ENCODE measurements at places on chromosomes 12 and 14. TPM values are rescaled to one million over a fixed set of nuclear protein-coding genes. Genes with fewer than 3 reads are reported as not detected.

- no peak for DNase-seq
Observed at GRCh38 chr12:85277900-85278597, 2.0 kb upstream of the ALX1 start.

DNA sequence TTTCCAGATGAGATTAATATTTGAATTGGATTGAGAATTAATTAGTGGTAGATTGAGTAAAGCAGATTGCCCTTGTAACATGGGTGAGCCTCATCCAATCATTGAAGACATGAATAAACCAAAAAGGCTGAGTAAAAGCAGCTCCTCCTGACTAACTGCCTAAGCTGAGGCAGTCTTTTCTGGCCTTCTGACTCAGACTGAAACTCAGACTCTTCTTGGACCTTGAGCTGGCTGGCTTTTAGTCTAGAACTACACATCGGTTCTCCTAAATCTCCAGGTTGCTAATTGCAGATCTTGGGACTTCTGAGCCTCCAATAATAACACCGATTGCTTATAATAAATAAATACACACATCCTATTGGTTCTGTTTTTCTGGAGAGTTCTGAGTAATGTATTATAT, 24.0 kb downstream of the FKBP11 start:
- DNase-seq, result no peak

GRCh38 chr12:115752913-115753726, 524.4 kb downstream of the MED13L start:
- peak; percentile 27 for DNase-seq

Gene COX8C
- not detected for total RNA-seq

DNA sequence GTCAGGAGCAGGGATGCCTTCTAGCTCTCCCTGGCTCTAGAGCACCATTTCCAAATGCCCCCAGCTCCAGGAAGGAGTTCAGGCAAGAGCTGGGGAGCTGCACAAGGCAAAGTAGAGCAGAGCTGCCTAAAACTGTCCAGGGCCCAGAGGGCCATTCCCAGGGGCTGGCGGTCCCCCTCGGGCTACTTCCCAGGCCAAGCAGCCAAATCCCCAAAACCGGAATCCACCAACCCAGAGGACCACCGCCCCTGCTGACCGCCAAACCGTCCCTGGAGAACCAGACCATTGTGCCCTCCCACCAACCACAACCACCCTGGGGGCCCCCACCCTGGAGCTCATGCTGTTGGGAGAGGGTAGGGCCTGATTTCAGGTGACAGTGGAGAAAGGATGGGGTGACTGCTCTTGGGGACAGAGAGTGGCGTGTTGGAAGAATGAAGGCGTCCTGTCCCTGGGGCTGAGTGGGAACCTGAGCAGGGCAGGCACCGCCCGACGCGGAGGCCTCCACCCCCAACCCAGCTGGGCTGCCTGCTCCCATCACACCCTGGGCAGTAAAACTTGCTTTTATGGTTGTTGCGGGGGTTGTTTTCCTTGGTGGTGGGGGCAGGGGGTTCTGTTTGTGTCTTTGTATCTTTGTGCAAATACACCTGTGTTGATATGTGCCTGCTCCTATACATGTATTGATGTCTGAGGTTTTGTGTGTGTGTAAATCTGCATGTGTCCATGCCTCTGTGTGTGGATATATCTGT, 24.0 kb upstream of the KRT78 start:
- DNase-seq, result no peak

- DNase-seq, result no peak
Observed at GRCh38 chr12:117188961-117189724, 1.1 kb downstream of the FBXO21 start.

Gene SMIM41
- total RNA-seq, result not detected

DNA sequence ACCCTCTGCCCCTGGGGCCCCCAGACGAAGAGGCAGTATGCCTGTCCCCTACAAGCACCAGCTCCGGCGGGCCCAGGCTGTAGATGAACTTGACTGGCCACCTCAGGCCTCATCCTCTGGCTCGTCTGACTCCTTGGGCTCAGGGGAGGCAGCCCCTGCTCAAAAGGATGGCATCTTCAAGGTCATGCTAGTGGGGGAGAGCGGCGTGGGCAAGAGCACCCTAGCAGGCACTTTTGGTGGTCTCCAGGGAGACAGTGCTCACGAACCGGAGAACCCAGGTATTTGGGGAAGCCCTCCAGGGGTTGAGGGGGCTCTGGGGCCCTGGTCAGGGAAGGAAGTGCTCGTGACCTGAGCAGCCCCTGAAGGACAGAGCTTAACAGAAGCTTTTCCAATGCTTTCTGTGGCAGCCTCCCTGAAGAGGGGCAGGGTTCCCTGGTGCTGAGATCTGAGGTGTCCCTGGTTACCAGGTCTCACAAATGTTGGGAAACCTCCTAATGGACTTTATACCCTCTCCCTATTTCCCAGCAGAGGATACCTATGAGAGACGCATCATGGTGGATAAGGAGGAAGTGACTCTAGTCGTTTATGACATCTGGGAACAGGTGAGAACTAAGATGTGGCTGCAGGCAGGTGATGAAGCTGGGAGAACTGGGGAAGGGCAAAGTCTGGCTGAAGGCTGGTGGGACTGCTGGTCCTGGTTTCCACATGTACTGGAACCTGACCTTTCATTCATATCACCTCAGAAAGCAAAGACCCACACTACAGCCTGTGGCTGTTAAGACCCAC, 1.9 kb downstream of the REM2 start:
- DNase-seq, result no peak

Gene XPOT
- total RNA-seq, result 155 TPM

Gene MAPKAPK5
- total RNA-seq, result 49.7 TPM

DNA sequence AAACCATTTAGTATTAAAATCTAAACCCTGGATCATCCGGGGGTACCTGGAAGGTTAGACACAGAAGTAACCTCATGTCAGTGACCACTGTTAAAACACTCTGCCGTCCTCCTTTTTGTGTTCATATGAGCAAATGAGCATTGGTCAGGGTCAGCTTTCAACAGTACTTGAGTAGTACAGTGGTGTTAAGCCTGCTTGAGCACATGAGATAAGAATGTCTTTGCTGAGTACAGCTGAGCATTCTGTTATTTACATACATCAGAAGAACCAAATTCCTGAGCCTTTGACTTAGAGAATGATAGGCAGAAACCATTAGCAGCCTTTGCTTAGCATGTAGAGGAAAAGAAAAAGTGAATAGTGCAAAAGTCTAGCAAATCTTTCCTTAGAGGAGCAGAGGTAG, 38.6 kb upstream of the LRTM2 start:
- DNase-seq, result no peak

Gene APOF
- total RNA-seq, result 0.10 TPM

Gene PTHLH
- total RNA-seq, result 2.2 TPM

Gene WIF1
- total RNA-seq, result not detected

Gene OTUB2
- 3.4 TPM for total RNA-seq

DNA sequence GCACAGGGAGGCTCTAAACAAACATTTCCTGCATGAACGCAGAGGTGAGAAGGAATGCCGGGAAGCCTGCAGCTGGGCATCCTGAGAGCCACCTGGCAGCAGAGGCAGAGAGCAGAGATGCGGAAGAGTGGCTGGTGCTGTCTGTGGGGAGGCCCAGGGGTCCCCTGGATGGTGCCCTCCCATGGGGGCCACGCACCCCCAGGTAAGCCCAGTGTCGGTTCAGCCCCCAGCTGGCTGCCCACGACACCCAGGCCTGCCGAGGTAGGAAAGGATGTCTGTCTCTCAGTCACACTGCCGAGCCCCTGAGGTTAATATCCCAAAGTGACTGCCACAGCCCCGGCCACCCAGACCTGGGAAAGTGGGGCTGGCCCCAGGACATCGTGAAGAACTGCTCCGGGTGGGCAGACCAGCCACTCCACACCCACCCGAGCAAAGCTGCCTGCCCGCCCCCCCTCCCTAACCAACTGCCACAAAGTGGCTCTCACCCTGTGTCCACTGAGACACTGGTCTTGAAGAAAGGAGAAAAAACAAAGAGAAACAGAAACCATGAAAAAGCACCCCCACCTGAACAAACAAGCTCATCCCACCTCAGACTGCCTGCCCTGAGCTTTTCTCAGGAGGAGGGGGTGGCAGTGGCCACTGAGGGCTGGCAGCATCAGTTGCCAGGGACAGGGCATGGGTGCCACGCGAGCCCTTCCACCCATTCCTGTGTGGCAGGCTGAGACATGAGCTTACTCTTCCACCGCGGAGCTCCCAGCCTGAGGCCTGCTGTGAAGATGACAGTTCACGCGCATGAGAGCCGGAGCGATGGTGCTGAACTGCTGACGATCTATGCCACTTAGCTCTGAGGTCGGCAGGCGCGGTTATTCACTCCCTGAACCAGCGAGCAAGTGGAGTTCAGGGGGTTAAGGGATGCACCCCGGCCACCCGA, 40.8 kb downstream of the CCDC88C start:
- no peak for DNase-seq

Gene TSHR
- total RNA-seq, result not detected

DNA sequence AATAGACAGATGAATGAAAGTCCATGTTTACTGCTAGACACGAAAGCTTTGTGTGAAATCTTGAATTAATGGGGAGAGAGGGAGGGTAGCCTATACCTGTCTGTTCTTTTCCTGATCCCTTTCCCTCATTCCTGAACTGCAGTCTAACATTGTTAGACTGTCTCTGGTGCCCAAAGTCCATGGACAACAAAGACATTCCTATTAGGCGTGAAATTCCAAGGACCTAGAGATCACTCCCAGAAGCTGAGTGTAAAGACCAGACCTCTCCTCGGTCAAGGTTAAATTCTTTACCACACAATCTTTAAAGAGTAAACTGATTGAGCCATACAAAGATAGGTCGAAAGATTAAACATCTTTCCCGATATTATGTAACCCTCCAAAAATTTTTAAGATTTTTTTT, 270.7 kb upstream of the GARIN2 start:
- DNase-seq, result no peak

DNA sequence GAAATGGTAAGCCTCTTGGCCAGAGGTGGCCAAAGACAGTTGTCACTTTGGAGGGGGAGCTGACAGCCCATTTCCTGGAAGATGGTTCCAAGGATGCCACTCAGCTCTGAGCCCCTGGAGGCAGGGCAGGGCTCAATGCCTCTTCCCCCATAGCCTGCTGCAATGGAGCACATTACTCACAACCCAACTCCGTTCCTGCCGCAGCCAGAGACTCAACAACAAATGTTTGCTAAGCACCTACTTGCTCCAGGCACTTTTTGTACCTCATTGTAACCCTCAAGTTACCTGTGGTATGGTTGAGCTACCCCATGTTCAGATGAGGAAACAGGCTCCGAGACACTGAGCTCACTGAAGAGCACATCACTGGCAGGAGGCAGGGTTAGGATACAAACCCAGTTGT, 19.5 kb downstream of the IRF2BPL start:
- no peak for DNase-seq

Gene SLC25A47
- not detected for total RNA-seq

Gene KLHL33
- total RNA-seq, result not detected

DNA sequence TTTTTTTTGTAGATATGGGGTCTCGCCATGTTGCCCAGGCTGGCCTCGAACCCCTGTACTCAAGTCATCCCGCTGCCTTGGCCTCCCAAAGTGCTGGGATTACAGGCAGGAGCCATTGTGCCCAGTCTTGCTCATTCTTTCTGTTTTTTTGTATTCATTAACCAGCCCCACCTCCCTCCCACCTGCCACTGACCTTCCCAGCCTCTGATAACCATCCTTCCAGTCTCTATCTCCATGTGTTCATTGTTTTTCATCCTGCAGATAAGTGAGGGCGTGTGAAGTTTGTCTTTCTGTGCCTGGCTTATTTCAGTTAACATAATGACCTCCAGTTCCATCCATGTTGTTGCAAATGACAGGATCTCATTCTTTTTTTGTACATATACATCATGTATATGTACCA, 19.0 kb downstream of the MYL2 start:
- DNase-seq, result no peak

Gene STRAP
- total RNA-seq, result 99.4 TPM

DNA sequence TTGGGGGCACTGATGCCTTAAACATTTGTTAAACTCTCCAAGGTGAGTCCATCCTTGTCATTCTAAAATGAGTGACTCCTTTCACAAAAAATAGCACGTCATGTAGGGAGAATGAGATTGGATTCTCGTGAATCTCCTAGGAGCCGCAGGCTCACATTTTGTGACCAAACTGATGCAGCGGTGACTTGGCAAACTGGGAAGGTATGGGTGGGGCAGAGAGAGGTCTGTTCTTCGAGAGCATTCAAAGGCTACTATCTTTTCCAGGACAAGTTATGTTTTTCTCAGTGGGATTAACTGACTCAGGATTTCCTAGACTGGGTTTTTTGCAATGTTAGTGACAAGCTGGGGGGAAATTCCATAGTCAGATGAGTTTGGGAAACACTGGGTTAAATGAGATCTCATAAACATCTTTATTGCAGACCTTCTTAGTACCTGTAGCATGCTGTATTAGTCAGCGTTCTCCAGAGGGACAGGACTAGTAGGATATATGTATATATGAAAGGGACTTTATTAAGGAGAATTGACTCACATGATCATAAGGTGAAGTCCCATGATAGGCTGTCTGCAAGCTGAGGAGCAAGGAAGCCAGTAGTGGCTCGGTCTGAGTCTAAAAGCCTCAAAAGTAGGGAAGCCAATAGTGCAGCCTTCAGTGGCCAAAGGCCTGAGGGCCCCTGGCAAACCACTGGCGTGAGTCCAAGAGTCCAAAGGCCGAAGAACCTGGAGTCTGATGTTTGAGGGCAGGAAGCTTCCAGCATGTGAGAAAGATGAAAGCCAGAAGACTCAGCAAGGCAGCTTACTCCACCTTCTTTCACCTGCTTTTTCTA, 61.0 kb downstream of the FOXN4 start:
- DNase-seq, result no peak

Gene ZNF891
- total RNA-seq, result 2.2 TPM

Gene BICD1
- total RNA-seq, result 40.0 TPM

Gene FERMT2
- 33.3 TPM for total RNA-seq

DNA sequence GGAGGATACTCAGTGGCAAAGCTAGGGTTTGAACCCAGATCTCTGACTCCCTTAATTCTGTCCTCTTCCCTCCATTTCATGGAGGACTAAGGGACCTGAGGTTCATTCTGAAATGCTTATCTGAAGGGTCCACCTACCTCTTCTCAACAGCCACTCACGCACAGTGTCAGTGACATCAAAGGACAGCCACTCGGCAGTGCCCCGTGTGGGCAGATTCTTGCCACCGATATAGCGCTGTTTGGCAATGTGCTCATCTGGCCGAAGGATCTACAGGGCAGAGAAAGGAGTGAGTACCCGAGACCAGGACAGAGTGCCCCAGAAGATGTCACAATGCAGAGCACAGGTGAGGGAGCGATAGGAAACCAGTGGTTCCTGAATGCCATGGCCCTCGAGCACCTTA, 10.8 kb downstream of the TGFB3 start:
- DNase-seq, result no peak

Gene SAMD4A
- total RNA-seq, result 15.2 TPM

Measured in Panc1 (cell line).